ENCODE measurements at places on chromosomes 4 and X.

DNA sequence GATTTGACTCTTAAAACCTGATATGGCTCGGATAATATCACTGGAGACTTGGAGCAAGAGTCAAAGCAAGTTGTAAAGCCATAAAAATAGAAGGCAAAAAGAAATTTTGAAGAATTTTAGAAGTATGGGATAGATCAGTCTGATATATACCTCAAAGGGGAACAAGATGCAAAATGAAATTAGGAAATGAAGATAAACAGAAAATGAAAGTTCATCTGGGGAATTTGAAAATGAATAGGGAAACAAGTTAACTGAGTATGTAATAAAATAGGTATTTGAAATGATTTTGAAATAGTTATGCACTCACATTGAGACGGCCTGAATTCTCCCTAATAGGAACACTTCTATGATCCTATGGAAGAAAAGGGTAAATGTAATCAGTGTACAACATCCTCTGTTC is 5.7 kb downstream of the CYP2U1 start:
- no peak for DNase-seq

GRCh38 chrX:25204182-25204581 is 188.4 kb upstream of the ARX start:
- no peak for DNase-seq

DNA sequence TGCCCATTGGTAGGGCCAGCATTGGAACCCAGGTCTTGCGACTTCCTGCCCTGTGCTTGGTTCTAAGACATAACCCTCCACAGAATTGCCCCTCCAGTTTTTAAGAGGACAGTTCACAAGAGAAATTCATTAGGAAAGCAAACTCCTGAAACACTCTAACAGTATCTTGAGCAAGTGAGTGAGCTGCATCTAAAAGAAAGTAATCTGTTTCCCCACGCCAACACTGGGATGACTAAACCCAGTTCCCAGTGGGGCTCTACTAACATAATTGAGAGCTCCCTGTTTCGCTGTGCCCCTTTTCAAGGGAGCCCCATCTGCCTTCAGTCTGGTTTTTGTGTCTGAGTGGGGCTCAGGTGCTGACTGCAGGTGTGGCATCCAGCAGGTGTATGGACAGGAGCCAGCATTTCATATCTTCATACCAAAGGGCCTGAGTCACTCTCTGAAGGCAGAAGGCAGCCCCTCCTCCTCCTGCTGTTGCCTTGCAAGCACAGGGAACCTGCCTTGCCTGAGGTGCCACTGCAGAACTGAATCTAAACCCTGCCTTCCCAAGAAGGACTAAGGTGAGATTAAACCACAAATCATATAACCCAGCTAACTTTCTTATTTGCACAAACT is 8.0 kb downstream of the AMOT start:
- no peak for DNase-seq

- no peak for DNase-seq
Measured at GRCh38 chr4:90160044-90160443, 32.9 kb downstream of the CCSER1 start.

DNA sequence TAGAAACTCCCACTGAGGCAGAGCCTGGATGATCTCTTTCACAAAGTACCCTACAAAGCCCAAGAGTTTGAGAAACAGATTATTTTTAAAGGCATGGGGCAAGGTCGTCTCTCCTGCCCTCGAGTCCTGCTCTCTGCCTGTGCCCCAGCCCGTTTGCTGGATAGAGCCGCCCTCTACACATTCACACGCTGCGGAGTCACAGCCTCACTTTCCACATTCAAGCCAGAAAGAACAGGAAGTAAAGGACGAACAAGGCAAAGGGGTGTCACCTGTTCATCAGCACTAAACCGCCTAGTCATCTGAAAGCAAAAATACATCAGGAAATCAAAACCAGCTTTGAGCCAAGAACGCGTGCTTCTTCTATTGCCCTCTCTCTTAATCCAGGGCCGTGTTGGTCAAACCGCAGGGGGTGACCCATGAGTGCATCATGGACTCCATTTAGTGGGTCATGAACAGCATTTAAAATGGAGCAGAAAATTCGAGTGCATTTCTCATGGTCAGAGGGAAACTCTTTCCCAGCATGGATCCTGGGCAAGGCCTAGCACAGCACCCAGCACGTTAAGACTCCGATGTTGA is 83.4 kb downstream of the PHKA2 start:
- no peak for DNase-seq
